GM12878 (cell line): ENCODE measurements at places on chromosomes 1 and 21. TPM values are rescaled to one million over a fixed set of nuclear protein-coding genes. Genes with fewer than 3 reads are reported as not detected.
A peak's percentile ranks its signal among the peaks of the same experiment; 100 is the strongest.

DNA sequence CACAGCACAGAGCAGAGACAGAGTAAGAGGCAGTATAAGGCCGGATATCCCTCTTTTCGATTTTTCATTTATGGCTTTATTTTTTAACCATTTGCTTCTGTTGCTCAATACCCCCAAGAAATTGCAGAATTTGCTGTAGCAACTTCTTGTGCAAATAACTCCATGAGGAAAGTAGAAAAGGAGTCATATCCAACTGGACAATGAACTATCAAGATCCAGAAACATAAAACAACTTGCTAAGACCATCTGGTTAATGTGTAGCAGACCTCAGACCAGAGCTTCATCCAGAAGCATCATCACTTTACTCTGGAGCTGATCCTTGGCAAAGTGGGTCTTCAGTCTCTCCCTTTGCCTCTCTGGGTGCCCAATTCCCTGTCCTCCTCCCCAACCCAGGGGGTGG, 45.9 kb downstream of the ZNF697 start:
- no peak overlapping the region for H3K4me3 ChIP-seq
- no peak overlapping the region for H3K27ac ChIP-seq
- no peaks in the 10 kb centered on the region for H3K27me3 ChIP-seq
- no peak for DNase-seq
- H3K4me1 ChIP-seq: no peaks in the 10 kb centered on the region

DNA sequence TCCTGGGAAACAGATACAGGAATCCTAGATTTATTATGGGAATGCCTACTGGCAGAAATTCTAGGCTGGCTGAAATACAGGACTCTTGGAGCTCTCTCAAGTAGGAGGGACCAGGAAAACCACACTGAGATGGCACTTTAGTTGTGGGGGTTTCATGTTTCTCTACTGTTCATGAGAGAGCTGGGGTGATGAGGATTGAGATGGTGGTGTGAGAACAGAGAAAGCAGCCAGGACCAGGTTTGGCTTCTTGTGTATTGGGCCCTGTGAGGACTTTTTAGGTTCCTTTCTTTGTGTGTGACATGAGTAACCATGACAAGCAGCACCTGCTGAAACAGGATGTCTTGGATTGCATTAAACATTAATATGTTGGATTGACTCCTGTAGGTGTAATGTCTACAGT, 4.9 kb downstream of the ARID1A start:
- H3K27ac ChIP-seq: peak overlapping the region; percentile 65
- H3K27me3 ChIP-seq: no peaks in the 10 kb centered on the region
- H3K4me1 ChIP-seq: peaks cover 8% of the 10 kb centered on the region
- H3K36me3 ChIP-seq: no peaks in the 10 kb centered on the region

Gene FUBP1
- total RNA-seq: 184 and 196 TPM in 2 replicates

Gene ACP6
- 15.5 and 17.8 TPM in 2 replicates for total RNA-seq

Gene NHLH1
- total RNA-seq: 0.80 and 0.85 TPM in 2 replicates

DNA sequence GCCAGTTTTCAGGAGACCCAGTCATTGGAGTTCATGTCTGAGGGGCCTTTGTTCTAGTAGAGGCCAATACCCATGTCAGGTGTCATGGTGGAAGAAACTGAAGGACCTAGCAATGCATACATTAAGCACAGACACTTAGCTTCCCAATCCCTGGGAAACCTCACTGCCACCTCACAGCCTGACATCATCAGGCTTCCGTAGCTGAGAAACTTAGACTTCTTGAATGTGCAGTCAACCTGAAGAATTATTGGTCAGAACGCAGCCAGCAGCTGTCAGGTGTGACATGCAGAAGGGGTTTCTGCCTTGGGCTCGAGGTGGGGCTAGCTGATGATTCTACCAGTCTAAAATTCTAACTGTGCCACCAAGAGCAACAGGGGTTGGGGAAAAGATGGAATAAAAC, 1.9 kb upstream of the ITPKB start:
- no peaks in the 10 kb centered on the region for H3K27me3 ChIP-seq
- peaks cover 26% of the 10 kb centered on the region for H3K4me1 ChIP-seq
- DNase-seq: no peak
- no peak overlapping the region for H3K4me3 ChIP-seq

DNA sequence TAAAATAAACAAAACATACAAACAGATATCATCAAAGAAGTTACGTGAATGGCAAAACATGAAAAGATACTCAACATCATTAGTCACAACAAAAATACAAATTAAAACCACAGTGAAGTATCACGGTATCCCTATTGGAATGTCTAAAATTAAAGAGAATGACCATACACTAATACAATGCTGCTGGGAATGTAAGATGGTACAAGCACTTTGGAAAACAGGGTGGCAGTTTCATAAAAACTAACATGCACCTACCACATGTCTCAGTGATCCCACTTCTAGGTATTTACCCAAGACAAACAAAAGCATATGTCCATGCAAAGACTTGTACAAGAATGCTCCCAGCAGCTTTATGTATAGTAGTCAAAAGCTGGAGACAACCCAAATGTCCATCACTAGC, 69.1 kb downstream of the HSF2BP start:
- no peaks in the 10 kb centered on the region for H3K36me3 ChIP-seq
- no peak for DNase-seq
- H3K27me3 ChIP-seq: no peaks in the 10 kb centered on the region
- H3K4me1 ChIP-seq: no peaks in the 10 kb centered on the region
- no peak overlapping the region for H3K27ac ChIP-seq
- H3K4me3 ChIP-seq: no peak overlapping the region
